ENCODE measurements at places on chromosomes 12 and 14.

DNA sequence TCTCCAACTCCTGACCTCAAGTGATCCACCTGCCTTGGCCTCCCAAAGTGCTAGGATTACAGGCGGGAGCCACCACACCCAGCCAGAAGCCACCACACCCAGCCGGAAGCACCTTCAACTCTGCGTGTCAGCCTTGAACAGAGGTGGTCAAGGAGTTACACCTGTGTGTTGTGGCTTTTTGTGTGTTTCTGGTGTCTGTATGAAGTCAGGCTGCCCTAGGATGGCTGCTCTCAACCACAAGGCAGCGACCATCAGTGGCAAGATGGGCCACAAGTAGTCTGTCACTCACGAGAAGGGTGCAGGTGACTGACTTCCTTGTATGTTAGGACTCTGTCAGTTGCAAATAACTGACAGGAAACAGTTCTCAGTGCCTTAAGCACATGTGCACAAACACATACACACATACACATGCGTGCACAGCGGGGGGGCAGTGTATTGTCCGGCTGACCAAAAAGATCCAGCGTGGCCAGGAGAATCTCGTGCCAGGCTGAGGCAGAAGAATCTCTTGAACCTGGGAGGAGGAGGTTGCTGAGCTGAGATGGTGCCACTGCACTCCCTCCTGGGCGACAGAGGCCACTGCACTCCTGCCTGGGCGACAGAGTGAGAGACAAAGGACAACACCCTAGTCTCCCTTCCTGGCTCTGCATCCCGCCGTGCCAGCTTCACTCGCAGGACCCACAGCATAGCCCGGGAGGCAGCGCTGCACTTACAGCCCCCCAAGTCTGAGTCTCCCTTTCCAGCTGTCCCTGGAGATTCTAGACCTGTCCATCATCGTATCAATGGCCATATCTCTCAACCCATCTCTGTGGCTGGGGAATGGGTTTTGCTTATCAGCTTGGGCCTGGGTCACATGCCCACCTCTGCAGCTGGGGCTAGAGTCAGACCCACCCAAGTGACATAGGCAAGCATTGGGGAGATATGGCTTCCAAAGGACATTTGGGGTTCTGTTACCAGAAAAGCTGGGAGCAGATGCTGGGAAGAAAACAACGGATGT, 13.7 kb downstream of the P2RX4 start:
- no peak for DNase-seq

- no peak for DNase-seq
Observed at GRCh38 chr12:102920271-102920670, 3.2 kb upstream of the PAH start.

DNA sequence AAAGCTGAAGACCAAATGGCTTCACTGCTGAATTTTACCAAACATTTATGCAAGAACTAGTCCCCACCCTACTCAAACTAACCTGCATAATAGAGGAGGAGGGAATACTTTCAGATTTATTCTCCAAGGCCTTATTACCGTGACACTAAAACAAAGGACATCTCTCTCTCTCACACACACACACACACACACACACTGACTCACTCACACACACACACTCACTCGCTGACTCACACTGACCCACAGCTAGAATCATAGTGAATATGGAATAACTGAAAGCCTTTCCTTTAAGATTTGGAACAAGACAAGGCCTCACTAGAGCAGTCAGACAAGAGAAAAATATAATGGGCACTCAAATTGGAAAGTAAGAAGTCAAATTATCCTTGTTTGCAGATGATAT, 1014.1 kb downstream of the TMTC2 start:
- DNase-seq = no peak

DNA sequence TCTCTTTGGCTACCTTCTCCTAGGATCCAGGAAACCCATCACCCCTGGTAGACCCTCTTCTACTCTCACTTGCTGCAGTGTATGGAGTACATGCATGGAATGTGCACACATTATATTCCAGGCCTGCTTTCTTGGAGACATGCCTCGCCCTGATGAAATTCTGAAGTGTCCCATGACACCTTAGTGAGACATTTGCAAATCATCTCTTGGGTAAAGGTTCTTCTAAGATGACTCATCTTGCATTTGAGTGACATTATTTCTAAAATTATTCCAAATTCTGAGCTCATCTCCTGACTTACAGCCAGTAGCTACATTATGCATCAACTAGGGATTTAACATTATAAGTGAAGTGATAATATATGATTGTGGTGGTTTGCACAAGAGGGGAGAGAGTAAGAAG, 49.8 kb downstream of the SDR9C7 start:
- no peak for DNase-seq

GRCh38 chr14:92655419-92656201, 92.8 kb downstream of the LGMN start:
- no peak for DNase-seq
